ENCODE measurements at places on chromosomes 1 and 21. TPM values are rescaled to one million over a fixed set of nuclear protein-coding genes. Genes with fewer than 3 reads are reported as not detected.

- DNase-seq = no peak
Observed at GRCh38 chr1:20028726-20029125, 41.3 kb upstream of the PLA2G5 start.

DNA sequence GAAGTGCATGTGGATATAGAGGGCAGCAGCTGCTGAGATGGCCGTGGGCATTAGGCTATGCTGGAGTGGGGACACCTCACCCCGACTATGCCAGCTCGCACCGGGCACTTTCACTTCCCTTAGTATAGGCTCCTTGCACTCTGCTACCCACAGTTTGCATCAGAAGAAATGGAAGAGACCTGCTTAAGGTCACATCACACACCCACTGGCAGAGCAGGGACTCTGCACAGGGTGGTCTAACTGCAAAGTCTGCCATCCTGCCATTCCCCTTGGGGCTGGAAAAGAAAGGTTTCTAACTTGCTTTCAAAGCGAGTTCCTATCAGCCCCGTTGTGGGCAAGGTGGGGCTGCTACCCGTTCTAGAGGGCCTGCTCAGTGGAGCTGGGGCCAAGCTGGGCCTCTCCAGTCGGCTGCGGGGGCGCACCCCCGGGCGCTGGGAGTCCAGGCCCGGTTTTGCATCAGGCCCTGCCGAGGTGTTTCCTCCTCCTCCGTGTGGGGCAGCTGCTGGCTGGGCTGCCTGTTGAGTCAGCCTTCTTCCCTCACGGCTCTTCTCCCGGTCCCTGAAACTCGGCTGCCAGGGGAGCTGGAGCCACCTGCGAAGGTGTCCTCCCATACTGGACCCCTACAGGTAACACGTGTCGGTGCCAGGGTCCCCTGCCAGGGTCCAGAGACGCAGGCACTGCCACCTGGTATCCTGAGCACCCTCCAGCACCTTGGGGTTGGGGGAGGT, at the start of gene SYTL1:
SYTL1 (plus strand) TSS at position 498 of the 728 bp plus-strand sequence. CDS start 3,313 bp downstream, outside the sequence.
- DNase-seq = no peak

DNA sequence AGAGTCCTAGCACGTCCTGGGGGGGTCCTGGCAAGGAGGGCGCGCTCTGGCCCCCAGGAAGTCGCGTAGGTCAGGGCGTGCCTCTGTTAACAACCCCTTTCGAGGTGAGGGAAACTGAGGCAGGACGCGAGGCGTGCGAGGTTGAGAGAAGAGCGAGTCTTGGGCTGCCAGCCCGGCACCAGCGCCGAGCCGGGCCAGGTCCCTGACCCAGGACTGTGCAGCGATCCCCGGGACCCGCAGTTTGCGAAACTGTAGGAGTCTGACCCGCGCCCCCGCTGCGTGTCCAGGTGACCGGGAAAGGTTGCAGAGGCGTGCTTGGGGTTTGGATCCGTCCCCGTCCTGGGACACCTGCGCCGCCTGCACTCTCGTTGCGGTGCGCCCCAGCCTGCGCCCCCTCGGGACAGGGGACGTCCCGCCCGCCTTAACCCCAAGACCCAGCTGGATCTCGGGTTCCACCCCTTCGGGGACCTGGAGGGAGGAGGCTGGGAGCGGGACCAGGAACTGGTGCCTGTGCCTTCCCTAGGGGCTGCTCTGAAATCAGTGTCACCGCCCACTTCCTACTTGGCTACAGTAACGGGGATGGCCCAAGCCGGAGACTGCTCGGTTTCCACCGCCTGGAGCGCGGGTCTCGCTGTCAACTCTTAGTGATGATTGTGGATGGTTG, 493 bp downstream of the DISC1 start:
- peak; percentile 74 for DNase-seq

DNA sequence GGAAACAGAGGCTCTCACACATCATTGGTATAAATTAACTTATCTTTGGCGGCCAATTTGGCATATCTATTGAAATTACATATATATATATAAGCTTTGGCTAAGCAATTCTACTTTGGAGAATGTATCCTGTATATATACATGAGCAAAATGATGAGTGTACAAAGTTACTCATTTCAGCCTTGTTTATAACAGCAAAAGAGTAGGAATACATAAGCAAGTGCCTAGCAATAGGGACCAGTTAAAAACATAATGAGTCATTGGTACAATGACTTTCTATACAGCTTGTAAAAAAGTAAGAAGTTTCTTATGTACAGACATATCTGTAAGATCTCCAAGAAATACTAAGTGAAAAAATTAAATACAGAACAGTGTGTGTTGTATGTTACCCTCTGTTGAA, 190.8 kb downstream of the LTN1 start:
- DNase-seq = no peak

Gene GALE
- polyA plus RNA-seq = 19.4 TPM

DNA sequence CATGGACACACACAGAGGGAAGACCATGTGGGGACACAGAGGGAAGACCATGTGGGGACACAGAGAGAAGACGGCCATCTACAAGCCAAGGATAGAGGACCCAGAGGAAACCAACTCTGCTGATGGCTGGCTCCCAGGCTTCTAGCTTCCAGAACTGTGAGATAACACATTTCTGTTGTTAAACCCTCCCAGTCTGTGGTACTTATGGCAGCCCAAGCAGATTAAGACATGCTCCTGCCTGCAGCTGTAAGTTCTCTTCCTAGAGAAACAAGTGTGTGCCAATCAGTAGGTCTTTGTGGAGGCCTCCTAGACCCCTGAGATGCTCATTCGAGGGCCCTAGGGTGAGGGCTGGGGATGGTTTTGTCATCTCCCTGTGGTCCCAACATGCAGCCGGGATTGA, 2.7 kb downstream of the AGT start:
- DNase-seq = no peak

GRCh38 chr1:219812491-219813203, 115.7 kb downstream of the SLC30A10 start:
- DNase-seq = peak; percentile 79

GRCh38 chr1:203033917-203034316, 7.6 kb downstream of the PPFIA4 start:
- no peak for DNase-seq

Gene TAF5L
- polyA plus RNA-seq = not detected

- no peak for DNase-seq
Observed at GRCh38 chr1:4726620-4727341, 72.4 kb downstream of the AJAP1 start.

- no peak for DNase-seq
Observed at GRCh38 chr1:234368320-234369032, 4.8 kb upstream of the COA6 start.

Gene CASZ1
- 351 TPM for polyA plus RNA-seq

DNA sequence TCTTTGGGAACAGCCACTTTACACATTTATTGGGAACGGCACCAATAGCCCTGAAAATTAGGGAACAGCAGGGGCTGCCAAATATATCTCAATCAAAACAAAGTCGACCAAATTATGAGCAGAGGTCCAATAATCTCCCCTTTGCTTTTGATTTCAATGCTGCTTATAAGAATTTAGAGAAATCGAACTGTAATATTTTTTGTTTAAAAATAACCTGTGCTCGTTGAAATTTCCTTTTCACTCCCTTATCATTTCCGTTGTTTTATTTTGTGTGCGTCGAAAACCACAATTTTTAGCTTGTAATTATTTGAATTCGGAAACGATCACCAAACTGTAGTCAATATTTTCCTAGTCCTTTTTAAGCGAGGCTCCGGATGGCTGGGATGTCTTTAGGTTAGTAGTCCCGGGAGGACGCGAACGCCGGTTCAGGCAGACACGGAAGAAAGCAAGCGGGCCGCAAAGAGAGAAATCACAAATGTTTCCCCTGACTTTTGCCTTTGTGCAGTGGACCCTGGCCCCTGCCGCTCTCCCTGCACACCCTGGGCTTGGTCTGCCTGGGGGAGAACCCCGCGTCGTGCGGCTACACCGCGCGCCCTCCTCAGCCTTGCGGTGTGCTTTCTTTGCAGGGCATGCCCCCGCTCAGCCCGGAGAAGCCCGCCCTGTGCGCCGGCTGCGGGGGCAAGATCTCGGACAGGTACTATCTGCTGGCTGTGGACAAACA, 2.3 kb downstream of the LHX9 start:
- no peak for DNase-seq

DNA sequence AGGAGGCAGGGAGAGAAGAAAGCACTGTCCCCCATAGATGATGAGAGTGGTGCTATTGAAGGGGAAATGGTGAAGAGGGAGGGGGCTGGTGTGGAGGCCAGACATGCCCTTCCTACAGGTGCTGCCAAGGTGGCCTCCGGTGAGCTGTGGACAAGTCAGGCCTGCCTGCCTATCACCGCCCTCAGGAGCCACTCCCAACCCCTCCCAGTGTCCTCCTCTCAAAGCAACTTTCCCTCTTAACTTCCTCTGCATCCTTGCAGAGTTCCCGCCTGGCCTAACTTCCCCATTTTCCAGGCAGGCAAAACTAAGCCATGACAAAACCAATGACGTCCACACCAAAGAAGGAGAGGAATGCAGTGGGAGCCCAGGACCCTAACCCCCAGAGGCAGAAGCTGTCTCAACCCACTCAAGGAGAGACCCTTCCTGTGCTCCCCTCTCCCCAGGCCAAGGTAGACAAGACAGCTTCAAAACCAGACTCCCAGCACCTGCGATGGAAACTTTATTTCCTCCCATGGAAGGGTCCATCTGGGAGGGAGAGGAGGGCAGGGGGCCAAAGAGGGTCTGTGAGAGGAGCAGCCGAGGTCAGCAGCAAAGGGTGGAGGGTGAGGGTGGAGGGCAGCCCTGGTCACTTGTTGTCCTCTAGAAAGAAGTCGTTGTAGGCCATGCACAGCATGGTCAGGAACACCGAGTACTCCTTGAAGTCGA, 1.0 kb upstream of the S100A6 start:
- no peak for DNase-seq

GRCh38 chr1:30747033-30748008, 10.3 kb downstream of the LAPTM5 start:
- DNase-seq = no peak

DNA sequence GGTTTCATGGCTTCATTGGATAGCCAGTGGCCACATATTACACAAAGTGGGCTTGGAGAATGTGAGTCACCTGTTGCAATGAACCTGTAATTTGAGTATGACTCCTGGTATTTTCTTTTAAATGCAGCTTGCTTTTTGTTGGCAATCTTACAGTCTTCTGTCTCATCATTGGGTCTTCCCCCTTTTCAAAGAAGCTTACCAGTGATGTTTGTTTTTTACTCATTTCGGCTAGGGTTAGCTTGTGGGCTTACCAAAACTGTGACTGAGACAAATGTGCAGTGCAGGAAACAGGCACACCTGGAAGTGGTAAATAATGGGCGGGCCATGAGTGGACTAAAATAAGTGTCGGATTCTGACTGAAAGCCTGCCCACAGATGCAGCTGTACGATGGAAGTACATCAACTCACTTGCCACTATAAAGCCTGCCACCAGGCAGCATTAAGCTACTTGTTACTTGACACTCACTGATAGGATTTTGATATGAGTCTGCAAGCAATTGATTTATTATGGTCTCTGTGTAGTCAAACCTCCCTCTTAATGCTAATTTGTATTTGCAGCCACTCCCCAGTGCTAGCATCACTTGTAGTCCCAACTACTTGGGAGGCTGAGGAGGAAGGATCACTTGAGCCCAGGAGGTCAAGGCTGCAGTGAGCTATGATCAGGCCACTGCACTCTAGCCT, 4.2 kb downstream of the HHAT start:
- DNase-seq = no peak

GRCh38 chr1:220702733-220703270, 12.6 kb downstream of the C1orf115 start:
- DNase-seq = no peak

DNA sequence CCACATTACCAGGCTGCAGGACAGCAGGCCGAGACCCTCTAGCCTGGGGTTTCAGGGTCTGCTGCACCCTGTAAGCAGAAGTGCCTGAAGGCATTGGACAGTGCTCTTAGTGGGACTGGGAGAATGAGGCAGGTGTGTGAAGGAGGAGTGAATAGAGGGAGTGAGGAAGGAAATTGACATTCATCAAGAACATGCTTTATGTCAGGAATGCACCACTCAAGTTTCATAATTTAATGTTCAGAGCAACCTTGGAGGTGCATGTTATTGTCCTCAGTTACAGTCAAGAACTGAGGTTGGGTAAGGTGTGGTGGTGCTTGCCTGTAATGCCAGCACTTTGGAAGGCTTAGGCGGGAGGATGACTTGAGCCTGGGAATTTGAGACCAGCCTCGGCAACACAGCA, 11.7 kb upstream of the GPR37L1 start:
- DNase-seq = no peak

DNA sequence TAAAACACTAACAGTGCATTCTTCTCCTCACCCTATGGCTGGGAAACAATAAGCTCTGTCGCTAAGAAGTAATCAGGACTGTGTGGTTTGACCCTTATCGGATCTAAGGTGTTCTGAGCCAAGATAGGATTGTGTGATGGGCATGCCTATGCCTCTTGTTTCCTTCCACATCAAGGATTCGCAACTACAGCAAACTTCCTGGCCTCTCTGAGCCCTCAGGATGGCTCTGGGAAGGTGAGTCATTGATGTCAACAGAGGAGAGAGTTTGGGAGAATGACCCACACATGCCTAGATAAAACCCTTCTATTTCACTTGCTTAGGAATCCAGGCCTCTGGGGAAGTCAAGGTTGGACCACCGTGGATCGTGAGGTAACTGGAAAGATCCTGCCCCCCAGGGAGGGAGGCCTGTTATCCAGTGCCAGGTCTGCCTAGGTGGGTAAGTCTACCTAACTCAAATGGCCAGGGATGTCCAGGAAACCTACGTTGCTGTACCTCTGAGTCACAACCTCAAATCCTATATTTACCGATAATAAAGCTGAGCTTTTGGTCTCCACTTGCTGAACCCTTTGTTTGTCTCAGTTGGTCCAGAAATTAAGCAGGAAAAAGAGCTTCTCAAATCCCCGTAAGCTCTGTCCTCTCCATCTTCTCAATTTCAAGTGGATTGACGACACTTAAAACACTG, 27.4 kb downstream of the TIAM1 start:
- DNase-seq = no peak
